GM12891 (cell line): ENCODE measurements at places on chromosomes 1 and 21.

DNA sequence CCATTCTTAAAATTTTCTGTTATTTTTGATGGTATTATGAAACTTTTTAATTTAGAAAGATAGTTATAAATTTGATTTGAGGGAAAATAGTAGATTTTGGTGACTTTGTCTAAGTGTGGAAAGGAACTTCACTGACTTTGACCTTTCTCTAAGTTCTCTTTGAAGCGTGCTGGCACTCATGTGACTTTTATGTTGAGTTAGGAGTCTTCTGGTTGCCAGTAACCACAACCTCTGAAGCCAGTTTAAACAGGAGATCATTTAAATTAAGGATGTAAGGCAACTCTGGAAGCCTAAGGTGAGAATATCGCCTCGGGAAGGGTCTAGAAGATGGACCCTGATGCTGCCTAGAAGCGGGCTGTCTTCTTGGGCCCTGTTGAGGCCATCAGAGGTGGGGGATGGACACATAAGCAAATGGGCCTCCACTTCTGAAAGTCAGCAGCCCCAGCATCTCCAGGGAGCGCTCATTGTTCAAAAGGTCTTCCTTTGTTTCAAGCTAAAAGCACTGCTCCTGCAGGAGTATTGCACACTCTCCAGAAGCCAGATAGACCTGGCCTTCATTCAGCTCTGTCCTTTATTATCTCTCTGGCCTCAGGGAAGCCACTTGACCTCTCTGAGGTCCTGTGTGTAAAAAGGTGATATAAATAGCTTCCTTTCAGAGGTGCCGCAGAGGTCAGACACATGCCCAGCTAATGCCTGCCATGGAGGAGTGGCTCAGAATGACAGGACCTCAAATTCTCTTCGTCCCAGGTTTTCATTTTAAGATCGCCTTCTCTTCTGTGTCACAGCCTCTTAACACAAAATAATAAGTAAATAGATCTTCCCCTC, 5.1 kb upstream of the RCAN1 start:
- DNase-seq, result no peak

DNA sequence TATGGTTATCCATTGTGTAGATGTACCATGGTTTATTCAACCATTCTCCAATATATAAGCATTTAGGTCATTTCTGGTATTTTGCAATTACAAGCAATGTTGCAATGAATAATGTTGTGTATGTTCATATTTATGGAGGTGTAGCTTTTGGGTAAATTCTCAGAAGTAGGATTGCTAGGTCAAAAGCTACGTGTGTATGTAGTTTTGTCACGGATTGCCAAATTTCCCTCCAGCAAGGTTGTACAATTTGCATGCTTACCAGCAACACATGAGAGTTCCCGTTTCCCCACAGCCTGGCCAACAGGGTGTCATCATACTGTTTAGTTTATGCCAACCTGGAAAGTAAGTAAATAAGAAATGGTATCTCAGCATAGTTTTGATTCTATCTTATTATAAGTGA, 36.3 kb downstream of the IGSF5 start:
- DNase-seq, result no peak

- DNase-seq, result no peak
Measured at GRCh38 chr1:147586414-147586813, 45.1 kb downstream of the BCL9 start.

DNA sequence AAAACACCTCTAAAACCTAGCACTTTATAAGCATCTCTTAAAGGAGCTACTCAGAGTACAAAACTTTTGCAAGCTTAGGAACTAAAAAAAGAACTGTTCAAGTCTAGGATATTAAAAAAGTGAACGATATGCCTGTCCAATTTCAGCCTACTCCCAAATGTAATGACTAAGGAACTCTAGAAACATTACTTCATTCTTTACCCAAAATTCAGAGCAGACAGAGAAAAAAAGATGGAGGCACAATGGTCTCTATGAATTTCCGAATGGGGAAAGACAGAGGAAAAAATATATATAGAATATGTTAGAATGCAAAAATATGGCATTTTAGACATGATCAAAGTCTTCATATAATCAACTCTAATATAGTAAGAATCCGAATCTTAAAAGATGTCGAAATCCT, 61.2 kb downstream of the TP53BP2 start:
- no peak for DNase-seq

DNA sequence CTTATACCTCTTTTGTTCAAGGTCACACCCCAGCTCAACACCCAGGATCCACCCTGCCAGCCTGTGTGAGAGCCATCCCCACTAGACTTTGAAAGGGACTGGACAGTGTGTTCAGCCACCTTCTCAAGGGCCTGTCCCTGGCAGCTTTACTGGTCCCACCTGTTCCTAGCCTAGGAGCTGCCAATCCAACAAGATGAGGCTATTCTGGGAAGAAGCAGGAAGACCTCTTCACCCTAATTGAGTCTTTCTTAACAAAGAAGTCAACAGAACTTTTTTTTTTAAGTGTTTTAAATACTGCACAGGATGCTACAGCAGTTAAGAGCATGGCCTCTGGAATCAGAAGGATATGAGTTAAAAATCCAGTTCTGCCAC, 95.8 kb upstream of the HOOK1 start:
- no peak for DNase-seq
